Activated naive CD4-positive, alpha-beta T cell (primary cell): ENCODE measurements at places on chromosomes 1 and 21.
A peak's percentile ranks its signal among the peaks of the same experiment; 100 is the strongest.

GRCh38 chr1:152461544-152461943 lies 47.5 kb upstream of the CRNN start:
- no peak for DNase-seq

- DNase-seq: no peak
Measured at GRCh38 chr1:8294170-8294697, 23.7 kb upstream of the SLC45A1 start.

DNA sequence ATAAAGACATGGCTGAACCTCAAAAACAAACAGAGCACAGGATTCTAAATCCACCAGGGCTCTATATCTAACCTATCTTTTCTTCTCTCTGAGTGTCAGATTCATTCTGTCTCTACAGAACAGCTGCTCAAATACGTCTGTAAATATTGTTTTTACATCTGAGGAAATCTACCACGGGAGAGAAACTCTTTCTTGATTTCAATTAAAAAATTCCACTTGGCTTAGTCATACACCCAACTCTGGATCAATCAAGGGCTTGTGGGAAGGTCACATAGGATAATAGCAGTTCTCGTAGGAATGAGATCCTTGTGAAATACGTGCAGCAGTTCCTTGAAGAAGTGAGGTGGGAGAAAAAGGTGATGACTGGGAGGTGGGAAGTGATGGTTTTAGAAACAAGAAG lies 1355.7 kb upstream of the ADGRL2 start:
- no peak for DNase-seq

DNA sequence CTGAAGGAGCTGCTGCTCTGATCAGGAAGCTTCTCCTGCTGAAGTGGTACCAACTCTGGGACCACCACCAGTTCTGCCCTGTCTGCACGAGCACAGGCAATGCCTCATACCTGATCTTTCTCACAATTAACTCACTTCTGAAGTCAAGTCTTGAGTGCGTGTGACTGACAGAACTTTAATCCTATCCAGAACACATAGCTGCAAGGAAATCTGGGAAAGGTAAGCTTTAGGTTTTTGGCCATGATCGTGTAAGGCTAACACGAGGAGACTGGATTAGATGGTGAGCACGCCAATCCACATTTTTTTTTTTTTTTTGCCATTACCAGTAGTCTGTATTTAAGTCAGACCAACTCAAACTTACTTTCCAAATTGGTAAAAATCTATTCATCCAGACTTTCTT lies 101.3 kb downstream of the GIPC2 start:
- DNase-seq: no peak

GRCh38 chr1:12580054-12580887 lies 37.7 kb downstream of the DHRS3 start:
- DNase-seq: no peak

GRCh38 chr1:33036051-33036525 lies 595 bp downstream of the AK2 start:
- no peak for DNase-seq

DNA sequence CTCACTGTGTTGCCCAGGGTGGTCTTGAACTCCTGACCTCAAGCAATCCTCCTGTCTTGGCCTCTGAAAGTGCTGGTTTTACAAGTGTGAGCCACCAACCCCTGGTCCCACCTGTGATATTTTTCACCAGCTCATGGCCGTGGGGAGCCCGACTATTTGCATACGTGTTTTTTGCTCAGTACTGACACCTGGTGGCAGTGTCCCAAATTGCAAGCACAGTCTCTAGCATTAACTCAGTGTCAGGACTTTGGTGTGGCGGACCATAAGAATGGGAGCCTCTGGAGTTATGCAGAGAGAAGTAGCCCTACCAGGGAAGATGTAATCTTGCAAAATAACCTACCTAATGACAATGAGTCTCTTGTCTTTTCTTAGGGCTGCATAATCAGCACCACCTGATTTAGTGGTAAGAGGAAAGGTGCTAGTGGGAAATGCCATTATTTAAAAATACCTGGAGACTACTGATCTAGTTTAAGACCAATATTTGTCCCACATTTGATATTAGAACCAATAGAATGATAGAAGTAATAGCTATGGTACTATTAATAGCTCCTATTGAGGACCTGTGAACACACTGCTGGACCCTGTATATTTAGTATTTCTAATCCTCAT lies 305.4 kb downstream of the DISC1 start:
- peak; percentile 13 for DNase-seq

- no peak for DNase-seq
Measured at GRCh38 chr1:61182049-61182448, 99.7 kb downstream of the NFIA start.

- no peak for DNase-seq
Measured at GRCh38 chr1:221793439-221794078, 51.7 kb upstream of the DUSP10 start.

- no peak for DNase-seq
Measured at GRCh38 chr1:193487722-193488121, 301.3 kb upstream of the B3GALT2 start.
